ENCODE measurements at places on chromosomes 7 and 10. TPM values are rescaled to one million over a fixed set of nuclear protein-coding genes. Genes with fewer than 3 reads are reported as not detected.

GRCh38 chr10:118028619-118029018 lies 18.1 kb downstream of the RAB11FIP2 start:
- no peak for DNase-seq

DNA sequence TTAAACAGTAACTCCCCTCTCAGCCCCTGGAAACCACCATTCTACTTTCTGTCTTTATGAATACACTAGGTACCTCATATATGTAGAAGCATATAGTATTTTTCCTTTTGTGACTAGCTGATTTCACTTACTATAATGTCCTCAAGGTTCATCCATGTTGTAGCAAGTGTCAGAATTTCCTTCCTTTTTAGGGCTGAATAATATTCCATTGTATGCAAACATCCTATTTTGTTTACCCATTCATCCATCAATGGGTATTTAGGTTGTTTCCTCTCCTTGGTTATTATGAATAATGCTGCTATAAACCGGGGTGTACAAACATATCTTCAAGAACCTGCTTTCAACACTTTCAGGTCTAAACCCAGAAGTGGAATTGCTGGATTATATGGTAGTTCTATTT lies 125.3 kb downstream of the SGMS1 start:
- DNase-seq, result no peak

Gene SOSTDC1
- 6.2 TPM for total RNA-seq

- DNase-seq, result no peak
Measured at GRCh38 chr10:52541006-52541473, 227.0 kb downstream of the DKK1 start.

DNA sequence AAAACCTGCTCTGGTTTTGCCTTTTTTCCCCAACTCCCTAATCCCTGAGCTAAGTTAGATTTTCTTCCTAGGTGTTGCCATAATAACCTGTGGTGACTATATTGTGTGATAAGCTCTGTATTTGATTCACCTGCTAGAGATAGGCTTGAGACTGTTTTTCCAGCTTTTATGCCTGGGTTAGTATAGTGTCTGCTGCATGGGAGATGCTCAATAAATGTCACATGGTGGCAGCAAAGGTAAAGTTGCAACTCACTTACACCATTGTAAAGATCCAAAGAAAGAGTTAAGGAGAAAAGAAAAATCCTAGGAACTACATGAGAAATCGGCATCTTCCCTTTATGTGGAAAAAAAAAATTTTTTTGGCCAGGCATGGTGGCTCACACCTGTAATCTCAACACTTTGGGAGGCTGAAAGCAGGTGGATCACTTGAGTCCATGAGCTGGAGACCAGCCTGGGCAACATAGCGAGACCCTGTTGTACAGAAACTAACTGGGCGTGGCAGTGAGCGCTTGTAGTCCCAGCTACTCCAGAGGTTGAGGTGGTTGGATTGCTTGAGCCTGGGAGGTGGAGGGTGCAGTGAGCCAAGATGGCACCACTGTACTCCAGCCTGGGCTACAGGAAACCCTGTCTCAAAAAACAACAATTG lies 3.7 kb downstream of the CCNJ start:
- no peak for DNase-seq

DNA sequence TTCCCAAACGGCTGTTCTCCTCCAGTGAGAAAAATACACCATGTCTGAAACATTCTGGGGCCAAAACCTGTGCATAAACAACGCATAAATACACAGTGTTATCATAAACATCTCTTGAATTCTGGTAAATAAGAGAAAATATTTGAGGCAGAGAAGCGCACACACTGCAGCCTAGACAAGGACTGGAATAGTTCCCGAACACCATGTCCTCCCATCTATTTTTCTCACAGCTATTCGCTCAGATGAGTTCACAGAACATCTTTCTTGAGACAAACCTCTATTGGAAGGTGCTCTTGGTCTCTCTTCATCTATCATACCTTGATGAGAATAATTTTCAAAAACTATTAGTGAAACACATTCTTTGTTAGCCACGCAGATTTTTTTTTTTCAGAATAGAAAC lies 24.4 kb downstream of the ETV1 start:
- no peak for DNase-seq

Measured in SJCRH30 (cell line).